ENCODE measurements at places on chromosomes 4 and X. TPM values are rescaled to one million over a fixed set of nuclear protein-coding genes. Genes with fewer than 3 reads are reported as not detected.
A peak's percentile ranks its signal among the peaks of the same experiment; 100 is the strongest.

The TNIP3 gene
- 0.54 TPM for polyA plus RNA-seq

GRCh38 chr4:75429208-75429607 lies 85.0 kb downstream of the RCHY1 start:
- no peak overlapping the region for H3K27ac ChIP-seq
- H3K4me1 ChIP-seq = no peaks in the 10 kb centered on the region
- H3K36me3 ChIP-seq = no peaks in the 10 kb centered on the region

GRCh38 chrX:124342174-124342867 lies 4.0 kb upstream of the SH2D1A start:
- H3K36me3 ChIP-seq = no peaks in the 10 kb centered on the region
- H3K27ac ChIP-seq = peak overlapping the region; percentile 72
- no peaks in the 10 kb centered on the region for H3K4me1 ChIP-seq
- no peaks in the 10 kb centered on the region for H3K27me3 ChIP-seq
- DNase-seq = no peak
- no peak overlapping the region for H3K4me3 ChIP-seq

DNA sequence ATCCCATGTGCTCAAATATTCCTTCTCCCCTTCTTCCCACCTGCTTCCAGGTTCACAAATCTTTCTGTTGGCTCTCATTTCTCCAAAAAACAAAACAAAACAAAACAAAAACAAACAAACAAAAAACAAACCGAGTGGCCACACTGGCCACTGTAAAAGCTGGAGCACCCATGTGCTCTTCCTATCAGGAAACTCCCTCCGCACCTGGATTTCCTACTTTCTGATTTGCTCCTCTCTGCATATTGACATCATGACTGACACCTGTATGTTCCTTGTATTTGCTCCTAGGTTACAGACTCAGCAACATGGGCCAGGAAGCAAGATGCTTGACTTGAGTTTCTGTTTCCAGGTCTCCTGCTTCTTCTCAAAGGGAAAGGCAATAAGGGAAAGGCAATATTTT lies 258.8 kb downstream of the GPC3 start:
- peaks cover 4% of the 10 kb centered on the region for H3K4me1 ChIP-seq
- no peaks in the 10 kb centered on the region for H3K36me3 ChIP-seq
- no peak for DNase-seq
- H3K27me3 ChIP-seq = no peaks in the 10 kb centered on the region

- H3K27me3 ChIP-seq = no peaks in the 10 kb centered on the region
- H3K4me3 ChIP-seq = no peak overlapping the region
- no peaks in the 10 kb centered on the region for H3K36me3 ChIP-seq
- no peaks in the 10 kb centered on the region for H3K4me1 ChIP-seq
These were observed 9.1 kb upstream of the ARHGEF6 start for GRCh38 chrX:136789856-136790255.

- H3K36me3 ChIP-seq = no peaks in the 10 kb centered on the region
- peak overlapping the region; percentile 62 for H3K4me3 ChIP-seq
- DNase-seq = peak; percentile 47
- H3K27ac ChIP-seq = peak overlapping the region; percentile 6
These were observed 1.0 kb downstream of the WFS1 start for GRCh38 chr4:6270636-6271121.

- no peaks in the 10 kb centered on the region for H3K27me3 ChIP-seq
- no peaks in the 10 kb centered on the region for H3K4me1 ChIP-seq
- H3K4me3 ChIP-seq = peak within 1 kb of the TSS; percentile 70
- H3K36me3 ChIP-seq = no peaks in the 10 kb centered on the region
These were observed at the start of gene ZNF182 for GRCh38 chrX:48003758-48004457. ZNF182 (minus strand) TSS chrX:48003989; CDS start chrX:48002609, 1,380 bp downstream.

DNA sequence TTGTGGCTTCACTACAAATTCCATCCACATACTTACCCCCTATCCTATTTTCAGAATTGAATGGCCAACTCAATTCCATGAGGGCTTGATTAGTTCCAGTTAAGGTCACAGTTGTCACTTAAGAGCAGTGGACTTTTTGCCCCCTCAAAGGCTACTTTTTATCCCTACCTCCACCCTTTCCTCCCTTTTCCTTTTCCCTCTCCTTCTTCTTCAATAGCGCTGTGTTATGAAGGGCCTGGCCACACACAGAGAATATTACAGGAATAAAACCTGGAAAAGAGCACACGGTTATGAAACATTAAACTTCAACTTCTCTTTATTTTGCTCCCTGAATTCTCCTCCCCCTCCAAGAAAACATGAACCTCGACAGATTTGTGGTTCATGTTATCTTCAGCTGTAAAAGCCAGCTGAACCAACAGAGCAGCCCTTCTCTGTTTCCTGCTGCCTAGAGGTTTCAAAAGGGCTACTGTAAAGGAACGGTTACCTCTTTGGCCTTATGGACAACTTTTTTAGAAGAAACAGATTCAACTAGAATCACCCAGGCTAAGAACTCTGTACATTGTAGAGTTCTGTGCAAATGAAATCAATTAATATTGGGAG lies 87.0 kb upstream of the RPL34 start:
- H3K36me3 ChIP-seq = no peaks in the 10 kb centered on the region
- H3K4me1 ChIP-seq = no peaks in the 10 kb centered on the region
- H3K27me3 ChIP-seq = no peaks in the 10 kb centered on the region
- H3K27ac ChIP-seq = no peak overlapping the region
- no peak overlapping the region for H3K4me3 ChIP-seq

- H3K36me3 ChIP-seq = no peaks in the 10 kb centered on the region
- no peak overlapping the region for H3K4me3 ChIP-seq
- H3K27ac ChIP-seq = peak overlapping the region; percentile 59
- DNase-seq = no peak
- H3K4me1 ChIP-seq = peaks cover 80% of the 10 kb centered on the region
These were observed 160.4 kb downstream of the SHROOM3 start for GRCh38 chr4:76595435-76595834.

The C4orf54 gene
- polyA plus RNA-seq = 0.35 TPM

GRCh38 chr4:140049024-140049848 lies 104.7 kb downstream of the MAML3 start:
- no peaks in the 10 kb centered on the region for H3K36me3 ChIP-seq
- H3K4me3 ChIP-seq = peak overlapping the region; percentile 36
- H3K27me3 ChIP-seq = no peaks in the 10 kb centered on the region
- H3K4me1 ChIP-seq = peaks cover 11% of the 10 kb centered on the region
- DNase-seq = peak; percentile 83
- H3K27ac ChIP-seq = peak overlapping the region; percentile 51

The DDIT4L gene
- polyA plus RNA-seq = not detected

- no peaks in the 10 kb centered on the region for H3K27me3 ChIP-seq
- no peak overlapping the region for H3K27ac ChIP-seq
- no peaks in the 10 kb centered on the region for H3K36me3 ChIP-seq
- DNase-seq = no peak
- no peak overlapping the region for H3K4me3 ChIP-seq
- H3K4me1 ChIP-seq = no peaks in the 10 kb centered on the region
These were observed 239.1 kb downstream of the RASL11B start for GRCh38 chr4:53101191-53101581.

GRCh38 chrX:9619581-9619980 lies 146.1 kb downstream of the GPR143 start:
- H3K27me3 ChIP-seq = no peaks in the 10 kb centered on the region
- no peak overlapping the region for H3K27ac ChIP-seq
- H3K4me3 ChIP-seq = no peak overlapping the region
- H3K36me3 ChIP-seq = no peaks in the 10 kb centered on the region

GRCh38 chr4:47484168-47484567 lies 907 bp upstream of the ATP10D start:
- no peak overlapping the region for H3K4me3 ChIP-seq
- peaks cover 2% of the 10 kb centered on the region for H3K4me1 ChIP-seq
- no peaks in the 10 kb centered on the region for H3K36me3 ChIP-seq
- peak overlapping the region; percentile 99 for H3K27ac ChIP-seq
- H3K27me3 ChIP-seq = no peaks in the 10 kb centered on the region
- no peak for DNase-seq

The CABS1 gene
- polyA plus RNA-seq = not detected

GRCh38 chr4:152344001-152344400 lies 191.9 kb downstream of the FBXW7 start:
- no peak overlapping the region for H3K4me3 ChIP-seq
- no peaks in the 10 kb centered on the region for H3K27me3 ChIP-seq
- DNase-seq = no peak
- H3K4me1 ChIP-seq = no peaks in the 10 kb centered on the region
- H3K27ac ChIP-seq = no peak overlapping the region

GRCh38 chrX:10450959-10451355 lies 169.4 kb downstream of the MID1 start:
- H3K36me3 ChIP-seq = no peaks in the 10 kb centered on the region
- H3K4me3 ChIP-seq = no peak overlapping the region
- no peak for DNase-seq

GRCh38 chr4:25815586-25815985 lies 47.2 kb downstream of the SEL1L3 start:
- no peaks in the 10 kb centered on the region for H3K4me1 ChIP-seq
- no peaks in the 10 kb centered on the region for H3K27me3 ChIP-seq
- peaks cover 48% of the 10 kb centered on the region for H3K36me3 ChIP-seq
- DNase-seq = no peak
- no peak overlapping the region for H3K4me3 ChIP-seq
- no peak overlapping the region for H3K27ac ChIP-seq

The SPARCL1 gene
- polyA plus RNA-seq = 5.1 TPM

GRCh38 chr4:55032788-55033187 lies 92.6 kb downstream of the KDR start:
- peak; percentile 44 for DNase-seq
- no peak overlapping the region for H3K27ac ChIP-seq
- H3K4me3 ChIP-seq = no peak overlapping the region
- H3K36me3 ChIP-seq = no peaks in the 10 kb centered on the region

DNA sequence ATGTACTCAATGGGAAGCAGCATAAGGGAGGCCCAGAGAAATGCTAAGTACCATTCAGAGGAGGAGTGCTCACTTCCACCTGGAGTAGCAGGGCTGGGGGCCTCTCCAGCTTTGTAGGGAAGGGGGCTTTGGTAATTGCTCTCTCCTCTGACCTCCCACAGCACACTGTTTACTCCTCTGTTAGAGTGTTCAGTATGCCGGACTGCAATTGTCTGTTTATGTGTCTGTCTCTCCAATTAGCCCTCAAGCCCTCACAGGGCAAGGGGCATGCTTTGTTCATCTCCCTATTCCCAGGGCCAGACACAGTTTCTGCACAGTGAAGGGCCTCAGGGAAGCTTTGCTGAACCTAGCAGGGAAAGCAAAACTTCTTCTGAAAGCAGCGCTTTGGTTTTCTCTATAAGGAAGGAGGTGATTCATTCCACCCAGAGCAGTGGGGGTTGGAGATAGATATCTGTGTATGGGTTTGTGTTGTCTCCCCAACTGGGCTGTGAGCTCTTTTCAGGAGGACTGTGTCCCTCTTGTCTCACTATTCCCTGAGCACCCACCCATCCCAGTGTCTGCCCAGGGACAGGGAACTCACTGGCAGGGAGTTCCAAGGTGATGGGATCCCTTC lies 50.0 kb upstream of the VMA21 start:
- no peak overlapping the region for H3K27ac ChIP-seq
- DNase-seq = no peak
- H3K36me3 ChIP-seq = no peaks in the 10 kb centered on the region
- H3K27me3 ChIP-seq = no peaks in the 10 kb centered on the region

The NHSL2 gene
- polyA plus RNA-seq = not detected

GRCh38 chrX:129145840-129146272 lies 377.4 kb downstream of the SMARCA1 start:
- DNase-seq = no peak
- H3K4me1 ChIP-seq = no peaks in the 10 kb centered on the region
- H3K27me3 ChIP-seq = no peaks in the 10 kb centered on the region
- H3K36me3 ChIP-seq = no peaks in the 10 kb centered on the region
- no peak overlapping the region for H3K27ac ChIP-seq

- H3K27ac ChIP-seq = no peak overlapping the region
- DNase-seq = peak; percentile 32
- H3K36me3 ChIP-seq = no peaks in the 10 kb centered on the region
- no peaks in the 10 kb centered on the region for H3K4me1 ChIP-seq
- no peak overlapping the region for H3K4me3 ChIP-seq
These were observed 204.9 kb downstream of the SMARCA1 start for GRCh38 chrX:129318375-129318774.

DNA sequence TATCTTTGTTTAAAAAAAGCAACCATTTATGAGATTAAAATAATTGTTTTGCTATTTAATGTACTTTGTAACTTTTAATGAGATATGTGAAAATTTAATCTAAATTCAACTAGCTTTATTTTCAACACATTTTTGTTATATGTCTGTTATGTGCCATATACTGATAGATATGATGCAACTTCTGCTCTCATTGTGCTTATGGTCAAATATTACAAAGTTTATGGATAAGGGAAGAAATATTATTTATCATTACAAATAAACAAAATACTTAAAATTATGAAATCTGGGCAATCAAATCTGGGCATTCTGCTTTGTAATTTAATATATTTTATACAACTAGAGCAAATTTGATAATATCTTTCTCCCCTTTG lies 40.0 kb downstream of the PCDH10 start:
- no peak overlapping the region for H3K27ac ChIP-seq
- no peaks in the 10 kb centered on the region for H3K4me1 ChIP-seq
- DNase-seq = no peak

DNA sequence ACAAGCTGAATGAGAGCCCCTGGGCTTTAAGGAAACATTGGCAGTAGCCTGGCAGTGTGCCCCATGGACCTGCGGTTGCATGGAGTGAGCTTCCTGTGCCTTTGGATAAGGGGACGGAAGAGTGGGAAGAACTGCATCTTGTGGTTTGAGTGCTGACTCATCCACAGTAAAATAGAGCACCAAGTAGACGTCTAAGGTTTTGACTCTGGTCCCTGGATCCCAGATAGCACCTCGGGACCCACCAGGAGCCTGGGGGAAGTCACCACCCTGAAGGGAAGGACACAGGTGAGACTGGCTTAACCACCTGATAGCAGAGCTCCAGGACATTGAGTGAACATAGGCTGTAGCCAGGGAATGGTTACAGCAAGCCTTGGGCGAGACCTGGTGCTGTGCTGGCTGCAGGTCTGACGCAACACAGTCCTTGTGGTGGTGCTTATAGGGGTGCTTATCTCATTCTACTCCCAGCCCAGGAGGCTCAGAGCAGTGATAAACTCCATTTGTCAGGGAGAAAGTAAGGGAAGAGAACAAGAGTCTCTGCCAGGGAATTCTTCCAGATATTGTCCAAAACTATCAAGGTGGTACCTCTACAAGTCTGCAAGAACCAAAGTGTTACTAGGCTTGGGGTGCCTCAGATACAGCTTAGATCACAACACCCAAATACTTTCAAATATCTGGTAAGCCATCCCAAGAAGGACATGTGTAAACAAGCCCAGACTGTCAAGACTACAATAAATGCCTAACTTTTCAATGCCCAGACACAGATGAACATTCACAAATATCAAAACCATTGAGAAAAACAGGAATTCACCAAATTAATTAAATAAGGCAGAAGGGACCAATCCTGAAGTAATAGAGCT lies 123.6 kb upstream of the TET2 start:
- H3K36me3 ChIP-seq = no peaks in the 10 kb centered on the region
- no peaks in the 10 kb centered on the region for H3K4me1 ChIP-seq
- DNase-seq = no peak

DNA sequence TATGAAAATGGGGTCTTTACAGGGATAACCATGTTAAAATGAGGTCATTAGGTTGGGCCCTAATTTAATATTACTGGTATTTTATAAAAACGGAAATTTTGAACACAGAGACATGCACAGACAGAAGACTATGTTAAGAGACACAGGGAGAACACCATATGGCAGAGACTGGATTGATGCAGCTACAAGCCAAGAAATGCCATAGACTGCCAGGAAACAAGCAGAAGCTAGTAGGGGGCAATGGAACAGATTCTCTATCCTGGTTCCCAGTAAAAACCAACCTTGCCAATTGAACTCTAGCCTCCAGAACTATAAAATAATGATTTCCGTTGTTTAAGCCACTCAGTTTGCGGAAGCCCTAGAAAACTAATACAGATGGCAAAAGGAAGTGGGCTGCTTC lies 6.6 kb upstream of the GUF1 start:
- no peaks in the 10 kb centered on the region for H3K36me3 ChIP-seq
- H3K27me3 ChIP-seq = no peaks in the 10 kb centered on the region
- no peak overlapping the region for H3K4me3 ChIP-seq
- DNase-seq = no peak
- no peaks in the 10 kb centered on the region for H3K4me1 ChIP-seq

The TRO gene
- 2.1 TPM for polyA plus RNA-seq

The TCEAL2 gene
- 0.59 TPM for polyA plus RNA-seq

The CWH43 gene
- polyA plus RNA-seq = not detected

The TENT5D gene
- not detected for polyA plus RNA-seq

All from small intestine (tissue), 16 donors.